Left renal pelvis (tissue), 4 donors: ENCODE measurements at places on chromosomes 16 and 17.

DNA sequence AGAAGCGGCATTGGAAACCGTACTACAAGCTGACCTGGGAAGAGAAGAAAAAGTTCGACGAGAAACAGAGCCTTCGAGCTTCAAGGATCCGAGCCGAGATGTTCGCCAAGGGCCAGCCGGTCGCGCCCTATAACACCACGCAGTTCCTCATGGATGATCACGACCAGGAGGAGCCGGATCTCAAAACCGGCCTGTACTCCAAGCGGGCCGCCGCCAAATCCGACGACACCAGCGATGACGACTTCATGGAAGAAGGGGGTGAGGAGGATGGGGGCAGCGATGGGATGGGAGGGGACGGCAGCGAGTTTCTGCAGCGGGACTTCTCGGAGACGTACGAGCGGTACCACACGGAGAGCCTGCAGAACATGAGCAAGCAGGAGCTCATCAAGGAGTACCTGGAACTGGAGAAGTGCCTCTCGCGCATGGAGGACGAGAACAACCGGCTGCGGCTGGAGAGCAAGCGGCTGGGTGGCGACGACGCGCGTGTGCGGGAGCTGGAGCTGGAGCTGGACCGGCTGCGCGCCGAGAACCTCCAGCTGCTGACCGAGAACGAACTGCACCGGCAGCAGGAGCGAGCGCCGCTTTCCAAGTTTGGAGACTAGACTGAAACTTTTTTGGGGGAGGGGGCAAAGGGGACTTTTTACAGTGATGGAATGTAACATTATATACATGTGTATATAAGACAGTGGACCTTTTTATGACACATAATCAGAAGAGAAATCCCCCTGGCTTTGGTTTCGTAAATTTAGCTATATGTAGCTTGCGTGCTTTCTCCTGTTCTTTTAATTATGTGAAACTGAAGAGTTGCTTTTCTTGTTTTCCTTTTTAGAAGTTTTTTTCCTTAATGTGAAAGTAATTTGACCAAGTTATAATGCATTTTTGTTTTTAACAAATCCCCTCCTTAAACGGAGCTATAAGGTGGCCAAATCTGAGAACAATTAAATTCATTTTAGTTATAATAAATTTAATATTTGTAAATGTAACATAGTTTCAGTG lies 1.7 kb downstream of the HEXIM1 start:
- DNase-seq: no peak

- no peak for DNase-seq
These were observed 160.4 kb upstream of the PLCG2 start for GRCh38 chr16:81618661-81619060.

DNA sequence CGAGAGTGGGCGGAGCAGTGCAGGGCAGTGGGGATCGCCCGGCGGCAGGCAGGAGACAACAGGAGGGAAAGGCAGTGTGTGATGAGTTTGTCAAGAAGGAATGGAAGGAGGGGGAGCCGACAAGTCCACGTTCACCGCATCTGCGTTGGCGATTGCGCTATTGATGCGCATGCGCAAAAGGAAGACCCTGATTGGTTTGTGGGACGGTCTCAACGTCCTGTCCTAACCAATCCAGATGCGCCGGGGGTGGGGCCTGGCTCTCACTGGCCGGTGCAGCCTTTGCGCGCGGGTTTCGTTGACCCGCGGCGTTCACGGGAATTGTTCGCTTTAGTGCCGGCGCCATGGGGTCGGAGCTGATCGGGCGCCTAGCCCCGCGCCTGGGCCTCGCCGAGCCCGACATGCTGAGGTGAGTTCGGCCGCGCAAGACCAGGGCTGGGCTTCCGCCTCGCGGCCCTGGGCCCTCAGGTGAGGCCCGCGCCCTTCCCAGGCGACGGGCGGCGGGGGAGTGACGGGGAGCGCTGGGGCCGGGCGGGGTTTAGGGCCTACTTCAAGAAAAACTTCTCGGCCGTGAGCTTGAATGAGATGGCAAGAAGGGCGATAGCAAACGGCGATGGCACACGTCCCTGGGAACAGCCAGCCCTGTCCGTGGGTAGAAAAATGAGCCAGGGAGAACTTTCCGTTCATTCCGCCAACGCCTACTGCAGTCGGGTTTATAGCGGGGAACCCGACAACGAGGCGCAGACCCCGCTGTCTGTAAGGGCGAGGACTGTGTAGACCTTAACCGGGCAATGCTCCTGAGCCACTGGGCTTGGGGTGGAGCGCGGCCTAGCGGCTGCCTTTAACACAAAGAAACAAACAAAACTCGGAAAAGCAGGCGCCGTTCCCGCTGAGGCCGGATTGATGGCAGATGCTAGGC lies at the start of gene ORC6:
Gene ORC6 (plus strand): TSS at position 295 of the 916 bp plus-strand sequence. CDS start 47 bp downstream, at position 342.
- DNase-seq: peak; percentile 93

- DNase-seq: no peak
These were observed 368.8 kb upstream of the CDH8 start for GRCh38 chr16:62404842-62405611.

GRCh38 chr17:10114931-10115535 lies 83.4 kb downstream of the GAS7 start:
- DNase-seq: no peak

GRCh38 chr17:42001729-42002128 lies 15.5 kb downstream of the DNAJC7 start:
- no peak for DNase-seq

DNA sequence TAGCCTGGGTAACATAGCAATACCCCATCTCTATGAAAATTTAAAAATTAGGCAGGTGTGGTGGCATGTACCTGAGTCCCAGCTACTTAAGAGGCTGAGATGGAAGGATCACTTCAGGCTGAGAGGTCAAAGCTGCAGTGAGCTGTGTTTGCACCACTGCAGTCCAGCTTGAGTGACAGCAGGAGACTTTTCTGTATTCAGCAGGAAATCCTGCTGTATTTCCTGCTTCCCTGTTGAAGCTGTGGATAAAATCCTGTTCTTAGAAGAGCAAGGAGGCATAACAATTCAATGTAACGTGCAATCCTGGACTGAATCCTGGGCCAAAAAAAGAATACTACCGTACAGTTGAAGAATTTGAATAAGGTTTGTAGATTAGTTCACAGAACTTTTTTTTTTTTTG lies 62.2 kb downstream of the FBXL20 start:
- no peak for DNase-seq

- DNase-seq: peak; percentile 78
These were observed 11.5 kb downstream of the CCL16 start for GRCh38 chr17:35969558-35970380.

GRCh38 chr17:27741971-27742575 lies 58.3 kb downstream of the NOS2 start:
- DNase-seq: no peak
